Omental fat pad (tissue), 4 donors: ENCODE measurements at places on chromosomes 1 and 21.

DNA sequence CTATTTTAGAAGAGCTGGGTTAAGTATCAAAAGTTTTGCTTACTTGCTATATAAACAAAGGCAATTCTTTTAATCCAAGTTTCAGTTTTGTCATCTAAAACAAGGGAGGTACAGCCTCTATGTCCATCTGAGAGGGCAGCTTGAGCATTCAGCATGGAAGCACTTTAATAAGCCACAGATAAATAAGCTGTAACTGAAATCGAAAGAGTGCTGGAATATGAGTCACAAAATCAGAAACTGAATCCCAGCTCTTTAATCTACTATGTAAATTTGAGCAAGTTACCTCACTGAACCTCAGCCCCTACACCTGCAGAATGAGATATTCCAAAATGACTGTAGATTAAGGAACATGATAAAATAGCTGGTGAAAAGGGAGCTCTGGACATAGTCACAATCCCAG, 80.0 kb upstream of the HP1BP3 start:
- no peak for DNase-seq

DNA sequence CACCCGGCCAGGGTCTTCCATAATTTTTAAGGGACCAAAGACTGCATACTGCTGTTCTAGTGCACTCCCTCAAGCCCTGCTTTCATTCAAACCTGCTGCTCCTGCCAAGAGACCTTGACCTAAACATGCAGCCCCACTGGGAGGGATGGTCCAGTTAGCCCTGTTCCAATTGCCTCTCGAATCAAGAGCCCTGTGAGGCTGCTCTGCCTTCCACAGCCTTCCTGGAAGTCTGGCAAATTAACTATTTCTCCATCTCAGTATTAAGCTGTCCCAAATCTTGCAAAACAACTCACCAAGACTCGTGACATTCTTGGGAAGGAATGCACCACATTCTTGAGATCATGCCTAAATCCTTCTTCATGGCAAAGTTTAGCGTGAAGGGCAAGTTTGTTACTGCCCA, 231.3 kb downstream of the C1orf94 start:
- no peak for DNase-seq

GRCh38 chr1:40844079-40844478, 18.1 kb downstream of the CITED4 start:
- DNase-seq, result no peak

- DNase-seq, result no peak
Observed at GRCh38 chr1:20931930-20932436, 144.9 kb upstream of the HP1BP3 start.

DNA sequence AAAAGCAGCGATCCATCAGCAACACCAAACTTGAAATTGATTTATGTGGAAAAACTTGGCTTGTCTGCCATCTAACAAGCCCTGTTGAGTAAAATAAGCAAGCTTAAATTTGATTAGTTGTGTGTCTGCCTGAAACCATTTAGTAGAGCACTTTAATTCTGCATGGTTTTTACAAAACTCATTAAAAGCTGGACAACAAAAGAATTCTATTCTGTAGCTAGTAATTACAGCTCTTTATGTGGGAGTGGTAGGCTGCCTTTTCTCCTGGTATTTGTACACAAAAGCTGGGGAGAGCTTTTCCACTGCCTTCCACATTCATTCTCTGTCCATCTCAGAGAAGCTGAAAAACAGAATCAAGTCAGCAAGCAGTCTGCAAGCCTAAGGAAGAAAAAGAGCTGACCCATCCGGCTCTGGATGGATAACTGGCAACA, 1.7 kb downstream of the ETS2 start:
- no peak for DNase-seq

DNA sequence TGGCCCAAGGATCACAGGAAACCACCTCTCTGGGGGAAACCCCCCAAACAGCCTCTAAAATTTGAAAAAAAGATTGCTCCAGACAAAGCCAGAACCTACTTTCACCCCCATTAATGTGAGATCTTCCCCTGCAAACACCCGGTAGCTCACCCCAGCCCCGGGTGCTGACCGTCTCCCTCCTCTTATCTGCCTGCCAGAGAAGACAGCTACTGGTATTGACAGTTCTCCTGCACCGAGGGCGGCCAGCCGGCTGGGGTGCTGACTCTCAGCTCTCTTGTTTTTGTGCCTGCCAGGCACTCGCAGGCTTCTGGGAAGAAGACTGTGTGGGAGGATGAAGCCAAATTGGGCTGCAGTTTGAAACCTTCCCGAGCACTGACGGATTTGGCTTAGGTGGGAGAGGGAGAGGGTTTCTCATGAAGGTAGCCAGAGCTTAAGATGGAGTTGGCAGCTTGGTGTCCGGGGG, 48.2 kb downstream of the RASSF5 start:
- DNase-seq, result no peak

- no peak for DNase-seq
Observed at GRCh38 chr1:46130606-46131005, 1.8 kb downstream of the PIK3R3 start.

GRCh38 chr1:43573066-43573800, 42.5 kb downstream of the PTPRF start:
- DNase-seq, result no peak

DNA sequence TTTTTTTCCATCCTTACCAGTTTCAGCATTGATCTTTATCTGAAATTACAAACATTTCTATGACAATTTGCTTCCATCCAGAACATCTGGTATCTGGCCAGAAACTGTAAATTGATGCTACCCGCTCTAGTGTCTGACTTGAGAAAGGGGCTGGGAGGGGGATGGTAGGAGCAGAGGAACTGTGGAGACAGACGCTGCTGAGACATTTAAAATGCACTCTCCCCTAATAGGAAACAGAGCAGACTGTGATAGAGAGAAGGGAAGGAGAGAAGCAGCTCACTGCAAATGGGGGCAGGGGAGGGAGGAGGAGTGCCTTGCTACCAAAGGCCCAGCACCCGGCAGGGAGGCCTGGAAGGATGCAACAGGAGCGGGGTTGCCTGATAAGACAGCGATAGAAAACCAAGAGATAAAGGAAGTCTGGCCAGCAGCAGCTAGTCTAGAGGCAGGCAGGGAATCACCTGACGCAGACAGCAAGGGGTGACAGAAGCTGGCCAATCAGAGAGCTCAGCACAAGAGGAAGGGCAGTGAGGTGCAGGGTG, 195.5 kb upstream of the NFIA start:
- no peak for DNase-seq

- no peak for DNase-seq
Observed at GRCh38 chr1:95183952-95184351, 50.1 kb upstream of the RWDD3 start.

DNA sequence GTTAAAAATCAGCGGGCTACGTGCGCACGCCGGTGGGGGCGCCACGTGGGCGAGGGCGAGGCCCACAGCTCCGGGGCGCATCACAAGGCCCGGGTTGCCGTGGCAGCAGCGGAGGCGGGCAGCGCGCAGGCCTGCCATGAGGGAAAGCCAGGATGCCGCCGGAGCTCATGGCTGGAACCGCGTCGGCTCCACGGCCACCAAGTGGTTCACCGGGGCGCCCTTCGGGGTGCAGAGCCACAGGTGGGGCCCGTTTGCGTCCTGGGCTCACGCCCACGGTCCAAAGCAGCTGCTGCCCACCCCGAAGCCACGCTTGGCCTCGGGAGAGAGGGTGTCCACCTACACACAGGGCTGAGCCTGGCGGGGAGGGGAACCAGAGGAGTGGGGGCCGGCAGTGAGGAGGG, 4.9 kb upstream of the TTC22 start:
- no peak for DNase-seq

DNA sequence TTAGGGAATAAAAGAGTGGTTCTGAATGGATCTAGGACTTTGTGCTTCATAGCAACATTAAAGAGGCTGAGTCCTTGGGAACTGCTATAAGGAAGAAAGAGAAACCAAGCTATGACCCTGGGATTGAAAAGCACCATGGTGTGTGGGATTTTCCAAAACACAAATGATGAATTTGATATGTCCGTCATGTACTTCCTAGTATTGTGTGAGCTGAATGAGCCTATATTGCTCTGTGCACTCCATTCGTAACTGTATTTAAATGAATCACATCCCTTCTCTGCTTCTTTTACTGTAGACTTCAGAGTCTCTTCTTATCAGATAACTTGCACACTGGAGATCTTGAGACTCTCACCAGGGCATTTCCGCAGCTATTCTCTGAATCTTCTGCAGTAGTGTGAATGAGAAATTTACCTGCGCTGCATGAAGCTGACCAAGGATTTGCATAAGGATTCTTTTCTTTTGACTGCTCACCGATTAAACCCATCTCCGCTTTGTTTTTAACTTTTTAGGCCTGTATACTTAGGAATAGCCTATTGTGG, 23.1 kb upstream of the OR10J4 start:
- DNase-seq, result no peak

DNA sequence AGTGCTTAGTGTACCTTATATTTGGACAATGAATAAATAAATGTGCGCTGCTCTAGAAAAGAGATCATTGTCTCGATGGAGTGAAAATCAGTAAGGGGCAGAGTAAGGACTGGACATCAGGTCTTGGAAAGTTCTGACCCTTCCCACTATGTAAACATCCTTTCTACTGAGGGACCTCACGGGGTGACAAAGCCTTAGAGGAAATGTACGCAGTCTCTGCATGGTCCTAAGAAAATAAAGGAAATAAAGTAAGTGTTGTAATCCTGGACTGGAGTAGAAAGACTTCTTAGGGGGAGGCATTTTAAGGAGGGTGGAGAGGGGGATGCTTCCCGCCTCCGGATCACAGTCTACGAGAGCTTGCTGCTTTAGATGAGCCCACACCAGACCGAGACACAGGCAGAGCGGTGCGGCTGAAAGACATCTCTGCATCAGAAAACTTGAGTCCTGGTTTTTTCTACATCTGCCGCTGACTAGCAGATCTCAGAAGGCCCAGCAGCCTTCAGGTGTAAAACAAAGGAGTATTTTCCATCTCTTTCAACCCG, 22.3 kb upstream of the GPR137B start:
- DNase-seq, result no peak

DNA sequence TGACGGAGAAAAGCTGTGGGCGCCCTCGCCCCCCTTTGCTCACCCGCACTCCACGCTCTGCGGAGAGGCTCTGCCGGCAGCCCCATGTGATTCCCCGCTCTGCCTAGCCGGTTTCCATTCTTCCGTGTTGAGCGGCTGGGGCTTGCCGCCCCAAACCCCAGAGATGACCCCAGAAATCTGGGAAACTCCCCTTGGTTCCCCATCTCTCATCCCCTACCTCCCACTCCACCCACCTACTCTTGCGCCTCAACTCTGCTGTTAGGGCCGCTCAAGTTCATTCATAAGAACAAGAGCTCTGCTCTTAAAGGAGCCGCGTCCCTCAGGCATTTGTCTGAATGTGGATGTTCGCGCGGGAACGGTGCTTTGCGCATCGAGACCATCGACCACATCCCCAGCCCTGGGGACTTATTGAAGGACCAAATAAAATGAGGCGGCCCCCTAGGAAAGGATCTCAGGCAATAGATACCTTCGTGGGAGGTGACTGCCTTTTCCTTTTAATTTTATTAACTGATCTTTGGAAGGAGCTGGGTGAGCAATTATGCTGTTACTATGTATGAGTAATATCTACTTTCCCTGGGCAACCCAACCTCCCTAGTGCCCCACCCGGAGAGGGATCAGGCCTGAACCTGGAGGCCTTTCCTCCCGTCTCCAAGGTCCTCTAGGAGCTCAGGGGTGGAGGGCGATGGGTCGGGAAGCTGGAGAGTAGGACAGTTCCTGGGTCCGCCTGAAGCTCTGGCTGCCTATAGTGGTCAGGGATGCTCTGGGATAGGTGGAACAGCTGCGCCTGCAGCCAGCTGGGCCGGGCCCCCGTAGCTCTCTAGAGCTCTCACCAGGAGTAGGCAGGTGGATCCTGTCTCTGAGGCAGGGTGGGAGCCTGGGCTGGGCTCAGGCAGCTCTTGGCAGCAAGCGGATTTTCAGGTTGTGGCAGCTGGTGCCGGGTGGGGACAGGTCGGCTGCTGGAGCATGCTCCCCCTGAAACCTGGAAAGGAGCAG, 898 bp downstream of the MFSD2A start:
- no peak for DNase-seq

GRCh38 chr1:151615711-151616504, 4.1 kb downstream of the SNX27 start:
- DNase-seq, result no peak

DNA sequence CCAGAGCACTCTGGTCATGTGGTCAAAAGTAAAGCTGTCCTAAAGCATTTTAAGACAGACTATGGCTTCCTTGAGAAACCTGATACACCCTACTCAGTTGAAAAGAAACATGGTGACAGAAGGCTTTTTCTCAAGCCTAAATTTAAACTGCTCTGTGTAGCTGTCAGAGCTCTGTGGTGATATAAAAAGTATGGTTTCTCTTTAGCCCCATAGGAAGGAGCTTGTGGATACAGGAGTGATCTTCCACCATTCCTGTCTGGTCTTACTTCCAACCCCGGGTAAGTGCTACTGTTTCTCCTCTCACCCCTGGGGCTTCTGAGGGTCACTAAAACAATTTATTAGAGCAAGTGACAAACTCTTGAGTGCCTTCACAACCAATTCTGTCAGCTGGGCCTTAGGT, 8.5 kb downstream of the TP53BP2 start:
- DNase-seq, result no peak

GRCh38 chr1:203563291-203563690, 63.3 kb upstream of the ATP2B4 start:
- DNase-seq, result no peak

- DNase-seq, result no peak
Observed at GRCh38 chr1:248576260-248576980, 1.9 kb upstream of the OR2T34 start.

DNA sequence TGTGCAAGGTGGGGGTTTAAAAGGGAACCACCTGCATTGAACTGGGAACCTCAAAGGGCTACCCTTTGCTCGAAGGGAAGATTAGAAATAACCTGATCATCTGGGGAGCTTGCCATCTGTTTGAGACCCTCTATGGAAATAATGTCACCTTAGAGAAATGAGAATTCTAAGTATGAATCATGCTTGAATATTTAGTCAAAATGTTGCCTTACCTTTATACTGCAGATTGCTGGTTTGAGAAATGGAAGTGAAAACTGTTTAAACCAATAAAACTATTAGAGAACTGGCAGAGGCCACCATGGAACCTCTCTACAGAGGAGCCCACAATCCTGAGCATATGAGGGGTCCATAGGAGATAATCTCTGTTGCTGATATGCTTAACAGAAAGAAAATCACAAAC, 131.2 kb upstream of the FAM78B start:
- DNase-seq, result no peak

GRCh38 chr1:111738133-111738435, 1.1 kb downstream of the INKA2 start:
- DNase-seq, result no peak
